ENCODE measurements at places on chromosomes 16 and 17.

GRCh38 chr17:6580625-6581024 lies 24.3 kb upstream of the PITPNM3 start:
- DNase-seq, result no peak

DNA sequence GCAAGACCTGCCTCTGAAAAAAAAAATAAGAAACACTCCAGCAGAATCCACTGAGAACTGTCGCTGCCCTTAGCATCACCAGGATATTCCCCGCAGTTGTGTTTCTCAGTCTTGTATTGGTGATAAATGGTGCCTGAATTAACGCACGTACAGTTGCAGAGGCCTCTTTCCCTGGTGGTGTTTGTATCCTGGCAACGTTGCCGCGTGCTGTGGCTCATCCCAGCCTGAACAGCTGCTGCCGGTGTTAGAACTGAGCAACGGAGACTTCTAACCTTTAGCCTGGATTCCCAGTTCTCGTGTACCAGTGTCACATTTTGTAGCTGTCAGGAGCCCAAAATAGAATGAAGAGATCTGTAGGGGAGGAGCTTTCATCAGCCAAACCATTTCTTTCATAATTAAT lies 4.8 kb downstream of the MLYCD start:
- DNase-seq, result no peak

GRCh38 chr17:57657211-57657610 lies 87.9 kb downstream of the CCDC182 start:
- no peak for DNase-seq

- DNase-seq, result no peak
Observed at GRCh38 chr17:836151-836550, 54.0 kb downstream of the MRM3 start.

DNA sequence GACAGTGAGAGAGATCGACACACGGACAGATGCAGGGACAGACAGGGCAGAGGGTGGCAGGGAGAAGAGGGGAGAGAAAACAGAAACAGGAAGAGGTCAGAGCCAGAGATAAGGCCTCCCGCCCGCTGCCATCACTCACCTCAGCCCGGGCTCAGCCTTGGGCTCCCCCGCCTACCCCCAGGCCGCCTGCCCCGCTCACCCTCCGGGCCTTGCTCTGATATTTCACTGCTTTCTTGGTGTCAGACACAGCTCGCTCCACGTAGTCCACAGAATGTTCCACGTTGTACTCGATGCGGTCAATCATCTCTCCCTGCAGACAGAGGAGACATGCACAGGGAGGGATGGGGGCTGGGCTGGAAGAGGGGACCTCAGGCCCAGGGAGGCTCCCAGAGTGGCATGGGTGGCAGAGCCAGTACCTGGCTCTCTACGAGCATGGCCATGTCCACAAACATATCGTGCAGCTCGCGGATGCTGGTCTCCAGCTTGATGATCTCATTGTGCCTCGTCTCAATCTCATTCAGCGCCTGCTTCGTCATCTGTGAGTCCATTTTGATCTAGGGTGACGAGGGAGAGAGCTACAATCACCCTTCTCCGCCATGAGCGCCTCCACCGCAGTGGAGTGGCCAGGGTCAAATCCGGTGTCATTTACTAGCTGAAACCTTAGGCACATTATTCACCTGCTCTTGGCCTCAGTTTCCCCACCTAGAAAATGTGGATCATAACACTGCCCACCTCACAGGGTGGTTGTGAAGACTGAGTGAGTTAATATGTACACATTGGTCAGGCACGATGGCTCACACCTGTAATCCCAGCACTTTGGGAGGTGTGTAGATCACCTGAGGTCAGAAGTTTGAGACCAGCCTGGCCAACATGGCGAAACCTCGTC lies 8.2 kb downstream of the HSD3B7 start:
- DNase-seq, result no peak

GRCh38 chr16:83653785-83654184 lies 154.0 kb upstream of the HSBP1 start:
- no peak for DNase-seq

DNA sequence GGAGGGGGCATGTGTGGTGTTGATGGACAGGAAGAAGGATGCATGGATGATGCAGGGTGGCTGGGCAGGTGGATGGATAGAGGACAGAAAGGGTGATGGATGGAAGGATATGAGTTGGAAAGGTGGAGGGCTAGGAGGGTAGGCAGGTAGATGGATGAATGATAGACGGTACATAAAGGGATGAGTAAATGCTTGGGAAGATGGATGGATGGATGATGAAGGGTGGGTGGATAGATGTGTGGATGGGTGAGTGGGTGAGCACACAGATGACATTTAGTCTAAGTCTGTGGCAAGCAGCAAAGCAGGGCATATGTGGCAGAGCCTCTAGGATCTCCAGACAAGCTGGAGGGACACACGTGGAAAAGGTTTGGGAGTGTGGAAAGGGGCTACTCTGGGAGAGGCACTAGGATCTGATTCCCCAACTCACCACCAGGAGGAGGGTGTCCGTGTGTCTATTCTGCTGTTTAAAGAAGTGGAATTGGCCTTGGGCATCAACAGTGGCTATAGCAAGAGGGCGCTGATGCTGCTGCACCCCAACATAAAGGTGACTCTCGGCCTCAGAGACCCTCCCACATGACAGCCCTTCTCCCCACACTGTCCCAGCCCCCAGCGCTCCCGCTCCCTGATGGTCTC lies 8.2 kb downstream of the PLD2 start:
- DNase-seq, result no peak

DNA sequence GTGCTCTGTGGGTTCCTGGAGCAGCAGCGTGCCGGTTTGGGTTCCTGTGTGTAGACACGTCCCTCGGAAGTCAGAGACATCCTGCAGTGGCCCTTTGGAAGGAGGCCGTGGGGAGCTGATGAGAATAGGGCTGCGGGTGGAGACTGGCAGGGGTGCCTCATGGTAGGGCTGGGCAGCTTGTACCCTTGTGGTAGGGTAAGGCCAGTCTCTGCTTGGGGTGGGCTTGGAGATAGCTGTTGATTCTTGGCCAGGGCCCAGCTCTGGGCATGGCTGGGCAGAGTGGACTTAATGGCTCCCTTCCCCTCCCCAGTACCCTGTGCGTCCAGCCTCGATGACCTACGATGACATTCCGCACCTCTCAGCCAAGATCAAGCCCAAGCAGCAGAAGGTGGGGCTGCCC lies 10.6 kb downstream of the POLR3E start:
- no peak for DNase-seq

- no peak for DNase-seq
Observed at GRCh38 chr17:32443827-32444300, 446 bp upstream of the PSMD11 start.

DNA sequence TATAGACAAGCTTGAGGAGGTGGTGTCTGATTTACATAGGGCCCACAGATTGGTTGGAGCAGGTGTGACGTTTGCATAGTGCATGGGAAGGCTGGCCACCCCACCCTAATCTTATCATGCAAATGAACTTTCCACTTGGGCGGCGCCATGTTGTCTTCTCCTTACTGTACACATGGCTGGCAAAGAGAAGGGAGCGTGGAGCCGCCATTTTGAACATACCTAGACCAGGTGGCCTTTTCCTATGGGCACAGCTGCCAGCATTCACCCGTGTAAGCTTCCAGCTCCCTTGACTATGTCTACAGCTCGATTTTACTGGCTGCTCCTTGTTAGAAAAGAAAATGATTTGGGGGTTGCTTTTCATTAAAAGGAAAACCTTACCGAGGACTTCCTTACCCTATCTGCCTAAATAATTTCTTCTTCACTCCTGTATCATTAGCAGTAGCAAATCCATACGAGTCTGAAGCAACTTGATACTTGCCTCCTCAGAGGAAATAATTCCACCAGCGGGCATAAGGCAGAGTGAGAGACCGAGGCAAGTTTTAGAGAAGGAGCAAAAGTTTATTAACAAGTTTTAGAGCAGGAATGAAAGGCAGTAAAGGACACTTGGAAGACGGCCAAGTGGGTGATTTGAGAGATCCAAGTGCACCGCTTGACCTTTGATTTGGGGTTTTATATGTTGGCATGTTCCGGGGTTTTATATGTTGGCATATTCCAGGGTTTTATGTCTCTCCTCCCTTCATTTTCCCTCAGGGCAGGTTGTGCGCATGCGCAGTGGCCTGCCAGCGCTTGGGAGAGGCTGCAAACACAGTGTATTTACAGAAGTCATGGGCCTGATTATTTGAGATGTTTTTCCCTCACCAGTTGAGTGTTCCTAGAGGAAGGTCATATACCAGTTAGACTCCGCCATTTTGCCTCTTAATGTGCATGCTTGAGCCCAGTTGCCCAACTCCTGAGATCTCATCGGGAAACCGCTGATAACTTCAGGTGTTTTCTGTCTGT lies 65.7 kb downstream of the MARF1 start:
- no peak for DNase-seq

Measured in liver (tissue), 10 donors.